ENCODE measurements at places on chromosomes 6 and 20.

GRCh38 chr6:167706313-167707109 is 120.2 kb upstream of the AFDN start:
- no peak for DNase-seq

DNA sequence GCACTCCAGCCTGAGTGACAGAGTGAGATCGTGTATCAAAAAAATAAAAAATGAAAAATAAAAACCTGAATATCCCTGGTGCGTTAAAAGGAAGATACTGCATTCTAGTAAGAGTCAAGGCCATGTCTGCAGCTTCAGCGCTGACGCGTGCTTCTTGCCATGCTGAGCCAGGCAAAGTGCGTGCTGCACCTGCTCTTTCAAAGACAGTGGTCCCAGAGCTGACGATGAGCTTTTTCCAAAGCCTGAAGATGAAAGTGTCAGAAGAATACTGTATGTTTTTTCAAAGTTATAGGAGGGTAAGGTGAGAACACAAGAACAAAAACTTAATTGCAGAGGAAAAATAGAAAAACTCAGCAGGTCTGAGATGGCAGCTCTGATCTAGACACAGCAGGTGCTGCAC is 115.1 kb downstream of the RNASET2 start:
- DNase-seq, result no peak

GRCh38 chr20:24894967-24895366 is 54.1 kb upstream of the CST7 start:
- no peak for DNase-seq

DNA sequence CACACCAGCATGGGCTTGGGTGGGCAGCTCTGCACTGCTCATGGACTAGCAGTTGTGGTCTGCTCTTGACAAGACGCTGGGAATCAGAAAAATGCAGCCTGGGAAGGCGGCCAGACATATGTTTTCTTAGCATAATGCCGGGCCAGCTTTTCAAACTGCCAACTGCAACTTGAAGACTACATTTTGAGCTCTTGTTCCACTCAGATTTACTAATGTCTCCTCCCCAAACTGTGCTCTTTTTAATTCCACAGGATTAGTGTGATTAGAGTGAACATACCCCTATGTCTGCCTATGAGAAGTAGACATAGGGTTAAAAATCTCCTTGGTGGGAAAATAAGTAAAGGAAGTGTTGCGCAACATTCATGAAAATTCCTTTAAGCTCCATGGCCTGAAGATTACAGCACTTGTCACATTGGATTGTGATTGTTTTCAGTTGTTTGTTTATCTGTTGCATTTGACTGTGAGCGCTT is 5.3 kb upstream of the FNDC1 start:
- no peak for DNase-seq

DNA sequence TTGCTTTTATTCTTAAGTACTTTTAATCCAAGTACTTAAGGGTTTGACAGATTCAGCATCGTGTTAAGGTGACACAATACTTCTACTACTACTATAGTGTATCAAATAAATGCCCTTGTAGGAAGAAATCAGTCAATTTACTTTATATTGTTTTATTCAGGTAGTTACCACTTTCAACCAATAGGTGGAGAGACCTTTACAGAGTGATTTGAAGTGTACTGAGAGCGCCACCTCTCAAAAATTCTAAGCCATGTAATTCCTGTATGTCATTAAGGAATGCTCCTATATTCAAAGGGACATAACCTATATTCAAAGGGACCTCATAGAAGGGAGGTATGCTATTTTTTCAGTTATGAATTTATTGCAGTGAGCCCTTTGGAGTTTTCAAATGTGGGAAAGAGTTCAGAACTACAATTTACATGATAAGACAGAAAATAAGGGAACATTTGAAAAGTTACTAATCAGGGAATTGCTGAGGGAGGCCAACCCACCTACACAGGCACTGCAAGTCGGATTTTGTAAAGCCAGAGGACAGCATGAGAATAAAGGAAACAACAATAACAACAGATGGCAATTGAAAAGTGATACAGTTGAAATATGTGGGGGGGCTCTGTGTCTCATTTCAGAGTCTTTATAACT is 955.6 kb downstream of the TBC1D32 start:
- no peak for DNase-seq

DNA sequence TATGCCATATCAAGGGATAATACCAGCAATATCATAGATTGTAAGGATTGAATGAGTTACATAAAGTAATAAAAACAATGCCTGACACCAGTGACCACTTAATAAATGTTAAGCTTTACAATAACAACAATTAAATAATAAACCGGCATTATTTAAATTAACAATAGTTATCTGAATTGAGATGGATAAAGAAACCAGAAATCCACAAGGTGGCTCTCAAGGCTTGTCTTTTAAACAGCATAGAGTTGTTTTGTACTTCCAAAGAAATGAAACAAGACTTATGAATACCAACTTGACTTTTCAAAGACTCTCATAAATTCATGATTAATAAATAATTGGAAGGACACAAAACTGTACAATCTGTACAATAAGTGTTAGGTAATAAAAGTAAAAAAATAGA is 203.1 kb downstream of the ASCC3 start:
- no peak for DNase-seq

- DNase-seq, result no peak
Observed at GRCh38 chr20:52305024-52305645, 113.6 kb upstream of the ZFP64 start.
